Ascending aorta (tissue), 2 donors: ENCODE measurements at places on chromosomes 1 and 21. TPM values are rescaled to one million over a fixed set of nuclear protein-coding genes. Genes with fewer than 3 reads are reported as not detected.

Gene MPL
- total RNA-seq: not detected

Gene A3GALT2
- total RNA-seq: not detected

Gene SETDB1
- total RNA-seq: 21.3 TPM

Gene RNASEL
- total RNA-seq: 0.43 TPM

GRCh38 chr1:247535402-247535801, 838 bp downstream of the OR2C3 start:
- no peak for DNase-seq

GRCh38 chr1:41611068-41611931, 126.8 kb upstream of the EDN2 start:
- DNase-seq: no peak

GRCh38 chr1:96370757-96371156, 350.8 kb upstream of the PTBP2 start:
- no peak for DNase-seq

DNA sequence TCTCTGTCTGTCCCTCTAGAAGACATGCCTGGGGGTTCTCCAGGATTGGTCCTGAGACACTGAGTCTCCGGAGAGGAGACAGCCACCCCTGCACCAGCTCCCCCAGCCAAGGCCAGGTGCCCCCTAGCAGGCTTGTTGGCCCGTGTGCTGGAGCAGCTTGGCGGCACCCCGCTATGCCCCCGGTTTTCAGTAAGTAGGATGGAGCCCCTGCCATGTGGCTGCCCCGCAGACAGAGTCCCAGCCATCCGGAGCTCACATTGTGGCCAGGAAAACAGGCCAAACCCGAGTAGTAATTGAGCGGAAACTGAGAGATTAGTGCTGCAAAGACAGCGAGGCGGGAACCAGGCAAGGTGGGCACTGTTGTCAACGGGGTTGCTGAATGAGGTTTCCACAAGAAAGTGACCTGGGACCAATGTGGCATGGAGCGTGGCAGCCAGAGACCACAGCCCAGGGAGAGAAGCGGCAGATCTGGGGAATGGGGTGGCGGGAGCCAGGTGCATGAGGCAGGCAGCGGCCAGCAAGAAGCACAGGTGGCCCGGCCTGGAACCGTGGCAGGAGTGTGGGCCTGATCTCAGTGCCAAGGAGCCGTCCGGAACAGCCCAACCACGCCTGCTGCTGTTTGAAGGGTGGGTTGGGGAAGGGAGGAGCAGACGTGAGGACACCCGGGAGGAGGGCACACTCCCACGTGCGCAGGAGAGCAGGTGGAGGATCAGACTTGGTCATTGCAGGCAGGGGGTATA, 137.4 kb upstream of the VAMP3 start:
- DNase-seq: no peak

DNA sequence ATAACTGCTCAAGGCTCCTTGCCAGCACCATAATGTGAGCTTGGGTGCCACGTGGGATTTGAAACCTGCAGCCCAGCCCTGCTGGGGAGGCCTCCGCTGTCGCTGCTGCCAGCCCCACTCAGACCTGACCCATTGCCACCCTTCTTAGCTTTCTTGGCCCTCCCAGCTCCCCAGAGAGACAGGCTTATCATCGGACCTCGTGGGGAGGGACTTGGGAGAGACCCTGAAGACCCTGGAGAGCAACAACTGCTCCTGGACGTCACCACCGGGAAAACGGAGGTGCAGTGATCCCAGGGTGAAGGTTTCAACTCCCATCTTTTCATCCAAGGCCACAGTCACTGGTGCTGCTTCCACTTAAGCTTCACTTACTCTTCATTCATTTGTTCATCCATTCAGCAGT, 596.1 kb downstream of the PTPRU start:
- DNase-seq: no peak

DNA sequence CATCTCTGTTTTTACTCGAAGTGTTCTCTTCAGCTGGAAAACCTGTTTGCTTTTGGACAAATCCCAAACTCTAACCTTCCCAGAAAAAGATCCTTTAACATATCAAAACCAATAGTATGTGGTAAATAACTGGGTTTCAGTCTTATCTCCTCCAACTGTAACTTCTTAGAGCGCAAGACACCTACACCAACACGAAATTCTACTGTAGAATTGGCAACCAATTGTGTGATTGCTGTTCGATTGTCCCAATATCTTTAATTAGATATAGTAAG, 5.8 kb upstream of the MPZL1 start:
- no peak for DNase-seq

GRCh38 chr1:219371471-219371870, 197.8 kb downstream of the LYPLAL1 start:
- DNase-seq: no peak

- no peak for DNase-seq
Observed at GRCh38 chr1:14080653-14081052, 380.7 kb downstream of the PRDM2 start.

GRCh38 chr1:96882096-96882495, 160.5 kb downstream of the PTBP2 start:
- DNase-seq: no peak

DNA sequence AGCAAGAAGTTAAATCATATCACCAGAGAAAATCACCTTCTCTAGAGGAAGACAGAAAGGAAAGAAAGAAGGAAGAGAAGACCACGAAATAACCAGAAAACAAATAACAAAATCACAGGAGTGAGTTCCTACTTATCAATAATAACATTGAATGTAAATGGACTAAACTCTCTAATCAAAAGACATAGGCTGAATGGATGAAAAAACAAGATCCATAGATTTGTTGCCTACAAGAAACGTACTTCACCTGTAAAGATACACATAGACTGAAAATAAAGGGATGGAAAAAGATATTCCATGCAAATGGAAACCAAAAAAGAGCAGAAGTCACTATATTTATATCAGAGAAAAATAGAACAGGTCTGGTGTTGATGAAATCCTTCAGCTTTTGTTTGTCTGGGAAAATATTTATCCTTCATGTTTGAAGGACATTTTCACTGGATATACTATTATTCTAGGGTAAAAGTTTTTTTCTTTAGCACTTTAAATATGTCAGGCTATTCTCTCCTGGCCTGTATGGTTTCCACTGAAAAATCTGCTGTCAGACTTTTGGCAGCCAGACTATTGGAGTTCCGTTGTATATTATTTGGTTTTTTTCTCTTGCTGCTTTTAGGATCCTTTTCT, 202.5 kb upstream of the DUSP10 start:
- no peak for DNase-seq

GRCh38 chr1:25476186-25477097, 45.7 kb downstream of the MACO1 start:
- no peak for DNase-seq

- no peak for DNase-seq
Observed at GRCh38 chr1:226017070-226017469, 17.9 kb upstream of the SDE2 start.

GRCh38 chr21:42601656-42602055, 51.8 kb upstream of the PDE9A start:
- no peak for DNase-seq

- no peak for DNase-seq
Observed at GRCh38 chr1:173821680-173822079, 2.8 kb upstream of the DARS2 start.
